ENCODE measurements at places on chromosomes 12 and 14. TPM values are rescaled to one million over a fixed set of nuclear protein-coding genes. Genes with fewer than 3 reads are reported as not detected.

- DNase-seq: no peak
These were observed 21.3 kb downstream of the GPR68 start for GRCh38 chr14:91223028-91223783.

DNA sequence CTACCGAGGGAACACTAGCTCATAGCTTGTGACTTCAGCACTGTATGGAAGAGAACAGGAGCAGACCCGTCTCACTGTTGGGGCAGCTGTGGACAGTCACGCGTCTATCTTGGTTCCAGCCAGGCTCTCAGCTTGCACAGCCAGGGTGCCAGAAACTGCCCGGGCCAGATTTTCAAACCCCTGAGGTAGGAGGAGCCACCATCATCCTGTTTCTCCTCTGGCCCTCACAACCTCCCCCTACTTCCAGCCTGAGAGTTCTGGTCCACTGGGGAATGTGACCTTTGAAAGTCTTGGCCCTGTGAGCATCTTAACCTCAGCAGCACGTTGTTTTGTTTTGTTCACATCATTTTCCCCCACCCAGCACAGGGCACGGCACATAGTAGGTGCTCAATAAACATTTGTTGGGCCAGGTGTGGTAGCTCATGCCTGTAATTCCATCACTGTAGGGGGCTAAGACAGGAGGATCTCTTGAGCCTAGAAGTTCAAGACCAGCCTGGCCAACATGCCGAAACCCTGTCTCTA is 50.4 kb downstream of the PSMA6 start:
- DNase-seq: no peak

- DNase-seq: no peak
These were observed 372.9 kb downstream of the C12orf50 start for GRCh38 chr12:87656311-87656710.

DNA sequence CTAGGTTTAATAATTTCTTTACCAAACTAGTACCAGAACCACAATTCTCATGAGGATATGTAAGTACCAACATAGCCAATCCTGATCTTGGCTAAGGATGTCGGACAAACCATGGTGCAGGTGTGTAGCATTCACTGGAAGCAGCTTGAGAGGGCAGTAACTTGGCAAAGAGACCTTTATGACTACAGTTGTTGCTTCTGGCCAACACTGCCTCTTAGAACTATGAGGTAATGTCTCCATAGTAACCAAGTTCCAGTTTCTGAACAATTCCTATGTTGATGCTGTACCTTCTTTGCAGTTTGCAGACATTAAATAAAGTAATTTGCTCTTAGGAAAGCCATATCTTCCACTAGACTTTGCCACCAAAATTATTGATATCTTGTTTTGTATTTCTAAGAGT is at the start of gene LMNTD1:
LMNTD1 (minus strand) TSS at position 186 of the 400 bp plus-strand sequence. CDS start 324 bp downstream, outside the sequence.
- DNase-seq: no peak

DNA sequence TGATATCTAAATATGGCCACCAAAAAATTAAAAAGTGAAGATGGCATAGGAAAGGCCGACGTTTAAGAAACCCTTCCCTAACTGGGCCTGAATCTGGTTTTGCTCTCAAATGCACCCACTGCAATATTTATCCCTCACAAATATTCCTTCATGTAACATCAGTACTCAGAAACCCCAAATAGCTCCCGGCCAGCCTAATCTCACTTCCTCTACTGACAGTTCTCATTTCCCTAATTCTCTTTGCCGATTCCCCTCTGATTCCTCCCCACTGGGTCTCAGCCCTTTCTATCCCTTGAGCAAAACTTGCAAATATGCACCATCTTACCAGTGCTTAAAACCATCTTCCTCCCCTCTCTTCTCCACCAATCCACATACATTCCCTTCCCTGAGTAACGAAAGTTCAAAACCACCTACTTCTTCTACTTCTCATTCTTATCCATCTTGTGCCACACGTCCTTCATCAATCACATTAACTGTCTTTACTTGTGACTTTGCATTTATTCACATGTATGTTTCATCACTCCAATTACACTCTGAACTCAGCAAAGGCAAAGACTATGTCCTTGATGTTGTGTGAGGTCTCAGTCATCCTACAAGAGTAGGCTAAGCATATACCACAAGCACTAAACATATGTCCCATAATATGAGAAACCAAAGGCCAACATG is 23.1 kb downstream of the KCNK10 start:
- DNase-seq: no peak

DNA sequence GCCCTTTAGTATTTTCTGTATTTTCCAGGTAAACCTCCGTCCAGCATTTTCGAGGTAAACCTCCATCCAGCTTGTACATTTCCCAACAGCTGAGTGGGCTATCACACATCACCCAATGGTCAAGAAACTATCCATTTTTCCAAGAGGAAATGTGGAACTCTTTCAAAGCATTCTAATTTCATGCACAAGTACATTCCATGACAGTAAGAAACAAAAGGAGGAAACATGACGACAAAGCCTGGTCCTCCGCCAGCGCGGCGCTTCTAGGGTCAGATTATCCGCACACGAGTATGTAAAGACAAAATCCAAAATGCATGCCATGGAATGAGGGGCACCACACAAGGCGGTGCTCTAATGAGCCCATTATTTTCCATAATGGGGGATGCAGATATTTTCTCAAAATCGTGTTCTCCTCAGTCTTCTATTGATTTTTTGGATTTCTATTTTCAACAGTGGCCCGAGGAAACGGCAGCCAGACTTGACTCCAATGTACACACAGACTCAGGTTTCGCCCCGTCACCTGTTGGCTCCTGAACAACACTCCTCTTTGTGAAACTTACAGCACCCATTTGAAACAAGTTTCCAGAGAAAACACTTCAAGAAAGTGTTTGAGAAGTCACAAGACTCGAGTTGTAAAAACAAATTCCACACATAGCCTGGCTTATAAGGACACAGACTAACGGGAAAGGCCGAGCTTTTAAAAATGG is 107.4 kb downstream of the PRICKLE1 start:
- peak; percentile 84 for DNase-seq

GRCh38 chr14:100134586-100134985 is 24.9 kb downstream of the DEGS2 start:
- DNase-seq: no peak

- DNase-seq: no peak
These were observed 29.4 kb downstream of the KCNA5 start for GRCh38 chr12:5073054-5073453.

GRCh38 chr14:84555493-84555892 is 974.5 kb upstream of the FLRT2 start:
- no peak for DNase-seq

GRCh38 chr12:28966046-28966780 is 182.9 kb upstream of the FAR2 start:
- peak; percentile 71 for DNase-seq

- DNase-seq: no peak
These were observed 9.0 kb downstream of the LGALS3 start for GRCh38 chr14:55138091-55138490.

DNA sequence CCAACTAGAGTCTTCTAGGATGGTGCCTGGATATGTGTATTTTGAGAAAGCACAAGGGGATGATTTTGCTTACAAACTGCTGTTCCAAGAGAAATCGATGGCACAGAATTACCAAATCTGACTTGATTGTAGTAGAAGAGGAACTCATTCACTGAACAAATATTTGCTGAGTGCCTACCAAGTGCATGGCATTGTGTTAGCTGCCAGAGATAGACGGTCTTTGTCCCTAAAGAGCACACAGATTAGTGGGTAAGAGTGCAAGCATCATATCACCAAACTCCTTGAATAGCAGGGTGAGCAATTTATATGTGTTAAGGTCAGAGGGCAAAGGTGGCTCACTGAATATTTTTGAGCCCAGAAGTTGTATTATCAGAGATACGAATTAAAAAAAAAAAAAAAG is 3.5 kb upstream of the FOXN3 start:
- DNase-seq: no peak

DNA sequence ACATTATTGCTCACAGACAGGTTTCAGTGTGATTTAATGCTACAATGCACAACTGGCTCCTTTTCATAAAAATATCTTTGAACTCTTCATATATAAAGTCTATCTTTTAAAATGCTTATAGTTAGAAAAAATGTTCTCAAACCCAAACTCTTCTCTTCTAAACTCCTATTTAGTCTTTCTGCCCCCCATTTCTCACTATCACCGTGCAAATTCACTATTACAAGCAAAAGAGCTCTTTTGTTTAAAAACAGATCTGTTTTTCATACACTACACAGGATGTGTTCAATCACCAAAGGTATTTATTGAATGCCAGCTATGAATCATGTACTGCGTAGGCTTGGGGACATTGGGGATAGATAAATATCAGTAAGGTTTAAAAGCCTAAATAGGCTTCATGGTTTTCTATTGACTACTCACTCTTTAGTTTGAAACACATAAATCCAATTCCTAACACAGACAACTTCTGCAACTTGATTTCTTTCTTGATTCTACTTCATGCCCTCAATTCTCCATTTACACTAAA is 692.3 kb downstream of the C12orf50 start:
- no peak for DNase-seq

DNA sequence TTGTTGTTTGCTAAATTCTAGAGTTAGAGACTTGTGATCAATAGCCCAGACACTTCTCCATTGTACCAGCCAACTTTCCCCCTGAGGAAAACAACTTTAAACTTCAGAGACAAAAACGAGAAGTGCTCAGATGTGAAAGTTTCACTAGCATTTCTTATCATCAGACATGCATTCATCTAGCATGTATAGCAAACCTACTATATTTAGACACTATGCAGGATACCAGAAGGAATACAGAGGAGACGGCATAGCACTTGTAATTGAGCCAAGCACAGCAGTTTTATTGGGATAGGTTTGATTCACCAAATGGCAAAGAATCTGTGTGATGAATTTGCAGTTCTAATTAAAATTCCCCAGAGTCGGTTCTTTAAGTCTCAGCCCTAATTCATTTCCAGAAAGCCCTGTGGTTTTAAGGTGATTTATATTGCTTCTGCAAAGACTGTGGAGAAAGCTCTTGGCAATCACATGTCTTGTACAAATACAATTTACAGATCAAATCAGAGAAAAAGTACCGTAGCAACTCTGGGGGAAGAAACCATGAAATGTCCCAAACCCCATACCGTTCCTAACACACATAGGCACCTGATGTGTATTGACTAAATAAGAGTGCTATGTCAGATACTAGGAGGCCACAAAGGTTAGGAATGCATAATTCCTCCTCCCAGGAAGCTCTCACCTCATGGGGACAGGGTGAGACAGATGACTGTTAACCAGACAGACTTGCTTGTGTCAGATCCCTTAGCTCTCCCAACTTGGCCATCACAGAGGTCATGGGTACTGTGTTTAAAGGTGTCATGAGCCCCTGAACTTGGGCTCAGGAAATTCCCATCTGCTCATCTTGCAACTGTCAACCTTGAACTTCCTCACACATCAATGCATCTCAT is 69.6 kb upstream of the KRAS start:
- DNase-seq: no peak

DNA sequence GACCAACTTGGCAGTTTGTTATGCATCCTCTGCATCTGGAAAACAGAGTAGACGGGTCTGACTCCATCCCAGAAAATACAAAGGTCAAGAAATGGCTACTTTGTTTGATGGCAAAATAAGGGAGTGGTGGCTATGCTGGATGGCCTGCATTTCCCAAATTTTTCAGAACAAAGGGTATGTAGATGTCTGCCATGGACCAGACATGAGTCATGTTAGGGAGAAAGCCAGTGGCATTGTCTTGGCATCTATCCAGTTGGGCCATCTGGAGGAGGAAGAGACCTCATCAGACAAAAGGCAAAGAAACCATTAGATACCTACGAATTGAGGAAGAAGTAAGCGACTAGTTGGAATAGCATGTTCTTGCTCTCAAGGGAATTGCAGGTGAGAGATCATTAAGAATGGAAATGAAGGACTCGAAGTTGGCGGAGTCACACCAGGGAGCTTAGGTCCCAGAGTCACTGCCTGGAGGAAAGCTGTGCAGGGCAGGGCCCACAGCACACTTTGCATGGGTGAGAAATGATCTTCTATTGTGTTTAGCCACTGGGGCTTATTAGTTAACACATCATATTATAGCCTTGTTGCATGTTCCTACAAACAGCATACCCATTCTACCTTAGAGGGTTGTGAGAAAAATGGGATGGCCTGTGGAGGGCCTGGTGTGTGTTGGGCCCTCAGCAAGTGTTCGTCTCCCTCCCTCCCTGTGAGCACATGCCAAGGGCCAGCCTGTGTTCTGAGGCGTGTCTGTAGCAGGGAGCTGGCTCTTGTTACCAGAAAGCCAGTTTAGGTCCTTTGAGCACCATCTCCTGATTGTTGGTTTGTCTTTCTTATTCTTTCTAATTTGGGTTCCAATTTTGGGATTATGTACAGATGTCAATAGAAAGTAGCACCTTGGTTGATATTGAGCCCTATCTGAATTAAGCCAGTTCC is 119.4 kb downstream of the KTN1 start:
- no peak for DNase-seq

DNA sequence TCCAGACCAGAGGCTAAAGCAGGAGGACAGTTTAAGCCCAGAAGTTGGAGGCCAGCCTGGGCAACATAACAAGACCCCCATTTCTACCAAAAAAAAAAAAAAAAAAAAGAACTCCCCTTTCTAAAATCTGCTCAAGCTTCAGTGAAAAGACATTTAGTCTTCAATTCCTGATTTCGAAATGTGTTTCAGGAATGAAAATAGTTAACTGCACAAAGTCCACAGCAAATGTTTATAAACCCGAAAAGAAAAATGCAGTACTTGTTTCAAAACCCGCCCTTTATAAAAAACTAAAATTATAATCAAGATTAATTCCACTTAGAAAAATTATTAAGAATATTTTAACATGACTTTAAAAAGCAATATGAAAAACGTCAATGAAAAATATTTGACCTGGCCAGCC is 12.1 kb downstream of the ATXN2 start:
- DNase-seq: no peak

Gene PLEKHG7
- 0.33 TPM for polyA plus RNA-seq

Gene PELI2
- polyA plus RNA-seq: 3.6 TPM

Gene SLC22A17
- polyA plus RNA-seq: not detected

Gene PRR4
- 4.4 TPM for polyA plus RNA-seq

Gene BICD1
- polyA plus RNA-seq: 11.5 TPM

Gene CRIP1
- 34.9 TPM for polyA plus RNA-seq

Gene C12orf60
- 1.3 TPM for polyA plus RNA-seq

Gene MYBPC1
- polyA plus RNA-seq: 2,713 TPM

Gene P3H3
- polyA plus RNA-seq: 56.8 TPM

Gene SMCO2
- polyA plus RNA-seq: not detected

Gene SLC5A8
- polyA plus RNA-seq: 0.05 TPM

Gene COX8C
- 0.63 TPM for polyA plus RNA-seq

Gene NFATC4
- polyA plus RNA-seq: 94.3 TPM

Gene CCDC197
- polyA plus RNA-seq: not detected

Gene SERPINA1
- polyA plus RNA-seq: 2.3 TPM

Gene GPR132
- polyA plus RNA-seq: 0.74 TPM

Gene APOLD1
- polyA plus RNA-seq: 10.5 TPM

Gene ATP2B1
- polyA plus RNA-seq: 64.2 TPM

Gene IL25
- polyA plus RNA-seq: not detected

Gene ACSS3
- polyA plus RNA-seq: 9.2 TPM

Measured in muscle of arm (tissue), 14 donors.